ENCODE measurements at places on chromosomes 12 and 14.

- DNase-seq: no peak
These were observed 5.0 kb upstream of the CD4 start for GRCh38 chr12:6784296-6784695.

DNA sequence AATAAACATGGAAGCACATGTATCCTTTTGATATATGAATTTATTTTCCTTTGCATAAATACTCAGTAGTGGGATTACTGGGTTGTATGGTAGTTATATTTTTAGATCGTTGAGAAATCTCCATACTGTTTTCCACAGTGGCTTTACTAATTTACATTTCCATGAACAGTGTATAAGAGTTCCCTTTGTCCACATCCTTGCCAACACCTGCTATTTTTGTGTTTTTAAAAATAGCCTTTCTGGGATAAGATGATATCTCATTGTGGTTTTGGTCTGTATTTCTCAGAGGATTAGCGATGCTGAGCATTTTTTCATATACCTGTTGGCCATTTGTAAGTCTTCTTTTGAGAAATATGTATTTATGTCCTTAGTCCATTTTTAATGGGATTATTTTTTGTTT lies 329.2 kb upstream of the KITLG start:
- DNase-seq: no peak

- no peak for DNase-seq
These were observed 23.8 kb upstream of the LTBP2 start for GRCh38 chr14:74635847-74636246.

- DNase-seq: no peak
These were observed 122.8 kb downstream of the VRK1 start for GRCh38 chr14:96920023-96920422.

GRCh38 chr14:103832046-103832445 lies 15.3 kb downstream of the PPP1R13B start:
- DNase-seq: no peak

GRCh38 chr14:102571043-102571442 lies 21.4 kb upstream of the RCOR1 start:
- DNase-seq: no peak

DNA sequence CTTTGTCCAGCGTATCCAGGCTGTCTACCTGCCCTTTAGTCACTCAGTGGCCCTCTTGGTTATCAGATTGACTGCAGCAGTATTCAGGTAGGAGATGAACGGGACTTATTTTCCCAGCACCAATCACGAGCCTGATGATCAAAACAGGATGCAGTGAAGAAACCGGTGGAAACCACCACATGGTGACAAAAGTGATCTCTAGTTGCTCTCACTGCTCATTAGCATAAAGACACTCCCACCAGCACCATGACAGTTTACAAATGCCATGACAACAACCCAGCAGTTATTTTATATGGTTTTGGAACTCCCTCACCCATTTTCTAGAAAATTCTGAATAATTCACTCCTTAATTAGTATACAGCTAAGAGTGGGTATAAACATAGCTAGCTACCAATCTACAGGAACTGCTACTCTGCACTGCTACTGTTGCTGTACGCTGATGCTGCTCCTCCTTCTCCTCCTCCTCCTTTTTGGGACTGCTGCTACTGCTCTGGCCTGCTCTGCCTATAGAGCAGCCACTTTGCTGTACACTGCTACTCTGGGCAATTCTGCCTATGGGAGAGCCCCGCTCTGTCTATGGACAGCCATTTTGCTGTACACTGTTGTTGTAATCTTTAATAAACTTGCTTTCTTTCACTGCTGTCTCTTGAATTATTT lies 142.5 kb upstream of the SSTR1 start:
- DNase-seq: no peak

DNA sequence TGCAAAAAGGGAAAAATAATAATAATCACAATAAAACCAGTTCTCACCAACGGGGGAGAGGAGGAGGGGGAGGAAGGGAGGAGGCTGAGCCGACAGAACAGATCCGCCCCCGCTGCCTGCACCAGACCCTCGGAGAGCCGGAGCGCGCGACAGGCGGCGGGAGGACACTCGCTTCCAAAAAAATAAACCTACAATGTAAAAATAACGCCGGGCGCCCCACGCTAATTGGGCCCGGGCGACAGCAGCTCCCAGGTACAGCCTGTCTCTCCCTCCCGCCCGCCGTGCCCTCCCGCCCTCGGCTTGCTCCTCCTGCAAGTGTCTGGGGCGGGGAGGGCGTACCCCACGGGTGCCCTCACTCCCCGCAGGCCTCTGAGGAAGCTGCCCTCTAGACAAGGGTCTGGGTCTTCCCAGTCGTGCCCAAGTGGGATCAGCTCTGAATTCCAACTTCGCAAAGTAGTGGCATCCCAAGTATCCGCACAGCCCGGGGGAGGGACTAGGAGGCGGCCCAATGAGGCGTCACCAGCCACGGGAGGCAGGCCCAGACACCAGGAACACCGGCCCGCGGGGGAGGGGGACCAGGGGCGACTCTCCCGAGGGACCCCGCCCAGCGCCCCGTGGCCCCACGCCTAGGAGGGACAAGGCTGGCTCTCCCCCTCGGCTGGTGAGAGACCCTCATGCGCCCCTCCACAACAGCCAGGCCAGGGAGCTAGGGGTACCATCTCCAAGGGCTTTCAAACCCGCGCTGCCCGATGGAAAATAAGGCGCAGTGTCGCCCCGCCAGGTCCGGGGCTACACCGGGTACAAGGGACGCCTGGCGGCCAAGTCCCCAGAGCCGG lies 1.0 kb downstream of the NCOR2 start:
- DNase-seq: peak; percentile 74

DNA sequence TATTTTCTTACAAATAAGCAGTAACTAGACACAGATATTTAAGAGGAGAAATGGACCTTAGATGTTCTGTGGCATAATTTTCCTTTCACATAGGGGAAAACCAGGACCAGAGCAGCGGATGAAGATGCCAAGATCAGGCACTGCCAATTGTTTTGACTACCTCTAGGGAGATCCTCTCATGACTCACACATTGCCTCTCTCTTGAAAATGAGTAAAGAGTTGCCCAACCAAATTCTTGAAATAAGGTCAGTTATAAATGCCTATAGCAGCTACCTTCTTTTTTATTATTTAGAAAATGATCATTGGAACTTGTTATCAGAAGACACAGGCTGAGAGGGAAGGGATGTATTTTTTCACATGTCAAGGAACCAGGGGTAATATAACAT lies 263.4 kb upstream of the PLEKHG7 start:
- no peak for DNase-seq

GRCh38 chr14:68373847-68374444 lies 418.9 kb downstream of the ZFP36L1 start:
- DNase-seq: no peak

DNA sequence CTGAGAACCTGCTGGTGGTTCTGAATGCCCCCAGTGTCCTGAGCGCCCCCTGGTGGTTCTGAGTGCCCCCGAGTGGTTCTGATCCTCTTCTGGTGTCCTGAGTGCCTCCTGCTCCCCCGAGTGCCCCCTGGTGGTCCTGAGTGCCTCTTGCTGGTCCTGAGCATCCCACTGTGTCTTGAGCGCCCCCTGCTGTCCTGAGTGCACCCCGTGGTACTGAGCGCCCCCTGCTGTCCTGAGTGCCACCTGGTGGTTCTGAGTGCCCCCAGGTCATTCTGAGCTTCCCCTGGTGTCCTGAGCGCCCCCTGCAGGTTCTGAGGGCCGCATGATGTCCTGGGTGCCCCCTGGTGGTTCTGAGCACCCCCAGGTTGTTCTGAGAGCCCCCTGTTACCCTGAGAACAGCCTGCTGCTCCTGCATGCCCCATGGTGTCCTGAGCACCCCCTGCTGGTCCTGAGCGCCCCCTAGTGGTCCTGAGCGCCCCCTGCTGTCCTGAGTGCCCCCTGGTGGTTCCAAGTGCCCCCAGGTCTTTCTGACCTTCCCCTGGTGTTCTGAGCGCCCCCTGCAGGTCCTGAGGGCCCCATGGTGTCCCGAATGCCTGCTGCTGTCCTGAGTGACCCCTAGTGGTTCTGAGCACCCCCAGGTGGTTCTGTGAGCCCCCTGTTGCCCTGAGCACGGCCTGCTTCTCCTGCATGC lies 1165.4 kb downstream of the TMEM121 start:
- DNase-seq: no peak

- DNase-seq: no peak
These were observed 18.6 kb upstream of the GALNT8 start for GRCh38 chr12:4701395-4702190.

DNA sequence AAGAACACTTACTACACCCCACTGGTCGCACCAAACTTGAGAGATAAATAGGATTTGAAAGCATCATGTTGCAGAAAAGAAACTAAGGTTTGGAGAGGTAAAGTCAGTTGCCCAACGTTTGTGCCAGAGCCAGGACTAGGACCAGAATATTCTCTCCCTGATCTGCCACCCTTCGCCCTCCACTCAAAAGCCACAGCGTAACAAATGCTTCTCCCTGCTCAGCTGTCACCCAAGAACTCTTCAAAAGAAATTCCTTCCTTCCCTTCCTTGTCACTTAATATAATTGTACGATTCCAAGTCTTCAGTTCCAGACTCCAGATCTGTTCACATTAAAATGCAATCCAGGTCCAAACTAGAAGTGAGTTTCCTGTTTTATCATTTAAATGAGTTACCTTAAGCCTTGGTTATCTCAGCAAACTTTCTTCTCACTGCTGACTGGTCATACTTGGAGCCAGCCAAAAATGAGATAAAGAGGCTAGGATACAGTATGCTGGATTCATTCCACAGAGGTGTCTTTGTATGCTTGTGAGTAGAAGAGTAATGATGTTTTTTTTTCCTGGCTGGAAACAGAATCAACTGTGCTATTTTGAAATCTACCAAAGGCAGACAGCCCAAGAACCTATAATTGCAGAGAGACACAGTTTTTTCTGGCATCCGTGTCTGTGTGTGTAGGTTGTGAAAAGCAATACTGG lies 12.8 kb upstream of the PPFIBP1 start:
- DNase-seq: no peak

DNA sequence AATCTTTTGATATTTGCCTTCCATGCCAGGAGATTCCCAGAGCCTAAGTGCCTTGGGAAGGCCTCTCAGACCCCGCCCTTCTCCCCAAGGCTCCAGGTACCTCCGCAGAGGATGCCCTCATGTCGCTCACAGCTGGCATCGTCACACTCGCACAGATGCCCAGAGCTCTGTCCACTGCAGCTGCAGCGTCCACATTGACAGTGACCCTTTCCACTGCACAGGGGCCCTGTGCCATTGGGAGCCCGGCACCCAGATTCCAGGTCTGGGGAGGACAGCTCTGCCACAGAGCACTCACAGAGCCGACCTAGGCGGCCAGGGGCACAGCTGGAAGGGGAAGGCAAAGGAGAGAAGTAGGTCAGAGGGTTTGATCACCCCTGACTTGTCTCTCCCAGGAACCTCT lies 12.3 kb upstream of the CSAD start:
- no peak for DNase-seq
